ENCODE measurements at places on chromosomes 5 and 9.

DNA sequence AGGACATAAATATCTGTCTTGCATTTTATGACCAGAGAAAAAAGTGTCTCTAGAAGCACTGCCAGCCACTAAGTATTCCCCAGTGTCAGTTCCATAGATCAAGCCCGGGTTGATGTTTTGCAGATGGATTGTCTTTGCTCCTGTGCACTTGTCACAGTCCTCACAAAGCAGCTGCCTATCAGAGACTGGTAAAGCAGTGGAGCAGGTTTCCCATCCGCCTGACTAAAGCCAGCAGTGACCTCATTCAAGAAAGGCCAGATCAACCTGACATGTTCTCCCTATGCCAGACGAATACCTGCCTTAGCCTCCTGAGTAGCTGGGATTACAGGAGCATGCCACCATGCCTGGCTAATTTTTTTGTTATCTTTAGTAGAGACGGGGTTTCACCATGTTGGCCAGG, 26.8 kb upstream of the GARNL3 start:
- no peak for DNase-seq

DNA sequence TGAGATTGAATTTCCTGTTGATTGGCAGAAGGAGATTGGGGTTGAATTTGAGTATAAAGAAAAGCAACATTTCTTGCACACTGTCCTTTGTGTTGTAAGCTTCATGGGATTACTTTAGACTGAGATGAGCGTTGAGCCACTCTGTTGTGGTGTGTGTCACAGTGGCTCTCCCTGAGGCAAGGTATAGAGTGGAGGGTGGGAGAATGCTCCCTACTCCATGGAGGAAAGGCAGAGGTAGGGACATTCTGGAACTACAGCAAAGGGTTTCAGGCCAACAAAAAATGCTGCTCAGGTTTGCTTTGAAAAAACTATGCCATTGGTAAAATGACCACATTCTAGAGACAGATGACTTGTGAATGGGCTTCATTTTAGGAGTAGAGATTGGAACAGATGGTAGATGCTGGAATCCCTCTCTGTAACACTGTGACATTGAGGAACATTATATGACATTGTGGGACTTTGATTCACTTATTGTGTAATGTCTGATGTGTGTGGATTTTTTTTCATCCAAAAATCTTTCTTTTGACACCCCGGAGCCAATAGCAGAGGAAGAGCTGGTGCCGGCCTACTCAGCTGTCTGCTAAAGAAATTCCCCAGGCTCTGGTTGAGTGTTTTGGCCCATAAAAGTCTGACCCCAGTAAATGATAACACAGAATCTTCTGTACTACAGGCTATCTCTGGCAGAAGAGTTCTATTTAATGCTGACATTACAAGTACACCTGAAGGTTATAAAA, 6.2 kb upstream of the CEP120 start:
- no peak for DNase-seq

DNA sequence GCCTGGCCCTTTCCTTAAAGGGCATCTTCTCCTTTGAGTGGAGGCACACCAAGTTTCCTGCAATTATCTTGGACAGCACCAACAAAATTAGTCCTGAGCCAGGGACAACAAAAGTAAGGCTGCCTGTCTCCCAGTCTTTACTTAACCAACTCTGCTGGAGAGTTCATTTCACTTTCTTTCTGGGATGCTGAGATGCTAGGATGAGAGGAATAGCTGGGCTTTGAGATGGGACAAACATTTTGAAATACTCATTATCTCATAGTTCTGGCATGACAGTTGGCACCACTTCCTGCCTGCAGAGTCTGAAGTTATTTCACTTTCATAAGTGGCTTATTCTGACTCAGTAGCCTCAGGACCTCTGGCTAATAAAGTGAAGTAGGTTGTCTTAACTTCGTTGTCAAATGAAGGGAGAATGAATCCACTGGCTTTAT, 157.0 kb downstream of the C9orf152 start:
- peak; percentile 27 for DNase-seq

- DNase-seq = no peak
Measured at GRCh38 chr5:170104299-170104698, 1.4 kb upstream of the FOXI1 start.

- no peak for DNase-seq
Measured at GRCh38 chr9:127913682-127914081, 3.2 kb downstream of the ST6GALNAC4 start.

- no peak for DNase-seq
Measured at GRCh38 chr9:77131399-77131798, 45.9 kb upstream of the VPS13A start.
